ENCODE measurements at places on chromosomes 11 and 22.

DNA sequence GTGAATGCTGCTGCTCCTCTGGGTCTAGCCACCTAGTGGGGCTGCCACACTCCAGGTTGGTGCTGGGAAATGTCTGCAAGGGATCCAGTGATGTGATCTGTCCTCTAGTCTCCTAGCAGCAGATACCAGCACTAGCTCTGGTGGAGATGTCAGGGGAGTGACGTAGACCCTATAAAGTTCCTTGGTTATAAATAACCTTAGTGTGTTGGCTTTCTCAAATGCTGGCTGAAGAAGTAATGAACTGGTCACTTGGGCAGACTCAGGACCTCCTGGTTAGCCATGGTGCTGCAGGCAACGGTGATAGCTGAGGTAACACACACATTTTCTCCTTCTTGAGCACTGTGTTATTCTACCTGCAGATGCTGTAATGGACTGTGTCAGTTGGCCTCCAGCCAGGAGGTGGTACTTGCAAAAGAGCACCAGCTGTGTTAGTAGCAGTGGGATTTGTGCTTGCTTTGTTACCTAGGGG lies 35.5 kb downstream of the BBOX1 start:
- DNase-seq = no peak

DNA sequence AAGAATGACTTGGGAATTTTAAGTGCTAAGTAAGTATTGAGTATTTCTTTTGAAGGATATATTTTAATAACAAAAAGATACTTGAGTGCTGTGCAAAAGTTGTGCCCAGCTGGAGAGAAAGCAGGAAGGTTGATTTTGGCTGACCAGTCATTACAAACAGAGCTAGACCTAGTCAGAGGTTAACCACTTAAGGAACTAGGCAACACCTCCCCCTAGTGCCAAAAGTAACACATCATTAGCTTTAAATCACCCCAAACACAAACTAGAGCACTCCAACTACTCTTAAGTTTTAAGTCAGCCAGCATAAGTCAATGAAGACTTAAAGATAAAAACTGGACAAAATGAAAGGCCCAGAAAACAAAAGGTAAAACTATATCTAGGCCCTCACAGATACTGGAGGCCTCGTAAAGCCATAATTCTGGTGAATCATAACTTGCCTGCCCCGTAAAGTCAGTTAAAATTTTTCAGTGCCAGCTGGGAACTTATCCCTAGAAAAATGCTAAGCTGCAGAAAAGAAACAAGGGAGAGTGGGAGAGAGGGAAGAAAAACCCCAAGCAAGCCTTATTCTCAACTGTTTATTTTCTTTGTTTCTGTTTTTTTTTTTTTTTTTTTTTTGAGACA lies 4.6 kb downstream of the TMEM9B start:
- no peak for DNase-seq

DNA sequence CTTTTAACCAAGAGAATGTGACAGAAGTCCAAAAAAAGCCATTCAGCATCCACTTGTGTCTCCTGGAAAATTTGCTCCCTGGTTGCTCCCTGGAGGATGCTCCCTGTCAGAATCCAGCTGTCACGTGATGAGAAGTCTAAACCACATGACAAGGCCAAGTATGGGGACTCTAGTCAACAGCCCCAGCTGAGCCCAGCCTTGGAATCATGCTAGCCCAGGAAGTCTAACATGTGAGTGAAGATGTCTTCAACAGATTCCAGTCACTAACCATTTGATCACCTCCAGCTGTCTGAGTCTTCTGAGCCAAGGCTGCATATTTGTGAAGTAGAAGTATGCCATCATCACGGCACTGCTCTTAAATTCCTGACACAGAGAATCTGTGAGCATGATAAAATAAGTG lies 4.2 kb downstream of the OR56B4 start:
- no peak for DNase-seq

GRCh38 chr11:95563173-95563572 lies 226.4 kb downstream of the FAM76B start:
- DNase-seq = no peak

DNA sequence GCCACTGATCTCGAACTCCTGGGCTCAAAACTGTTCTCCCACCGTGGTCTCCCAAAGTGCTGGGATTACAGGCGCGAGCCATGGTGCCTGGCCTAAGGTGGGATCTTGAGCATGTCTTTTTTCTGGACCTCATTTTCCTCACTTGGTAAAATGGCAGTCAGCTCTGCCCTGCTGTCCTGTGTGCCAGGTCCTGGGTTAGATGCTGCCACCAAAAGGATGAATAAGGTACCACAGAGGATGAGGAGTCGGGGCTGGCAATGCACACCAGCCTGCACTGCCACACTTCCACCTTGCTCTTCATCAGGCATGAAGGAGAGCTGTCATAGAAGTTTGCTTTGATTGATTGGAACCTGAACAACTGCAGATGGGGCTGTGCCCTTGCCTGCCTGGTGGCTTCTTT lies 32.3 kb downstream of the ACO2 start:
- DNase-seq = no peak

- DNase-seq = no peak
Measured at GRCh38 chr22:34036931-34037330, 116.7 kb upstream of the LARGE1 start.

DNA sequence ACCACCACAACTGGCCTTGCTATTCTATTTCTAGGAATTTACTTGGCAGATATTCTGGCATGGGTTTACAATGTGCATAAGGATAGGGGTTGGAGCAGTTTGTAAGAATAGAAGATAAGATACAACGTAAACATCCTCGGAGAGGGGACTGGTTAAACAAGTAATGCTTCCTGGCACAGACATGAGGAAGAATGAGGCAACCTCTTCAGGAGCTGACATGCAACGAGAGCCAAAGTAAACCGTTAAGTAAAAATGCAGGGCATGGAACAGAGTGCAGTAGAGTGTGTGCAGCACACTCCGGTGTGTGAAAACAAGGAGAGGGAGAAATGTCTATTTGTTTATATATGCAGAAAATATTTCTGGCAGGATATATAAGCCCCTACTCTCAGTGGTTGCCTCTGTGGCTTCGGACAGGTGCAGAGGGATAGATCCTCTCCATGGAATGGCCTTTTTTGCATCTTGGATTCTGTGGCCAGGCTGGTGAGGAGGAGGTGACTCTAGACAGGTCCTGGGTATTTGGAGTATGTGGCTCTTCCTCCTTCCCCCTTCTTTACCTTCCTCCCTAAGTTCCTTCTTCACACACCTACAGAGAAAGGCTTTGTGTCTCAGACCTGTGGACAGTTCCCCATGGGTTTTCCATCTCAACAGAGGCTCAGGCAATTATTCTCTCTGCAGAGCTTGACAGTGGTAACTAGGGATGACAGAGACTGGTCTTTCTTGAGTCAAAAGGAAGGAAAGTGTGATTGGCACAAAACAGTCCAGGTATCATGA lies 2.5 kb downstream of the RAB36 start:
- DNase-seq = no peak

GRCh38 chr11:28146123-28146751 lies 38.0 kb downstream of the METTL15 start:
- no peak for DNase-seq

GRCh38 chr11:45385423-45385822 lies 99.3 kb upstream of the SYT13 start:
- no peak for DNase-seq

DNA sequence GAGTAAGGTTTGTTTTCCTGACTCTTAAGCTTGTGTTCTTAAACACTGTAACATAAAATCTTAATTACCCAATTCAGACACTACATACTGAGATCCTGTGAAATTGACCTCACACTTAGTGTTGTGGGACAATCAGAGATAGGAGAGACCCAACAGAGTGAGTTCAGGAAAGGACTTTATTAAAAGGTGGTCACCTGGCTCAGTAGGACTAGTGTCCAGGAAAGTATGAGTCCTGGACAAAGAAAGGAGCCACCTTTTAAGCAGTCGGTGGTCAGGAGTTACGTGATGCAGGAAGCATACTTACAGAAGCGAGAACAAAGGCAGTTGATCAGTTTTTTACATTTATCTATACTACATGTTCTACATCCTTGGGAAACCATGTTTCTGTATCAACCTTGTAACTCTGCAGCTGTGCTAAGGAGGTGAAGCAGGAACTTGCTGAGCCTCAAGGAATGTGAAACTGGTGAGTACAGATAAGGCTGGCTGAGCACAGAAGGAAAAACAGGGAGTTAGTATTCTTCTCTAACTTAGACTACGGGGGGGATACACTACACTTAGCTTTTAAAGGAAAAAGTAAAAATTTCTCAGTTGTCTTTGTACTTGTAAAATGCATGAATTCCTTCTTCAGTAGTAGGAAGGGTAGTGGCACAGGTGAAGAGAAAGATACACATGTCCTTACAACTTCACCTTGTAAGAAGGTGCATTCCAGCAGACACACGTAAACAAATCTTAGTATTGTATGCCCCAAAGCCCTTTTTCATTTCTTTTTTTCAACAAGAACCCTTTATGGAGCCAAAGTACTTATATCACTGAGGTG lies 15.1 kb downstream of the OR51E1 start:
- DNase-seq = no peak

DNA sequence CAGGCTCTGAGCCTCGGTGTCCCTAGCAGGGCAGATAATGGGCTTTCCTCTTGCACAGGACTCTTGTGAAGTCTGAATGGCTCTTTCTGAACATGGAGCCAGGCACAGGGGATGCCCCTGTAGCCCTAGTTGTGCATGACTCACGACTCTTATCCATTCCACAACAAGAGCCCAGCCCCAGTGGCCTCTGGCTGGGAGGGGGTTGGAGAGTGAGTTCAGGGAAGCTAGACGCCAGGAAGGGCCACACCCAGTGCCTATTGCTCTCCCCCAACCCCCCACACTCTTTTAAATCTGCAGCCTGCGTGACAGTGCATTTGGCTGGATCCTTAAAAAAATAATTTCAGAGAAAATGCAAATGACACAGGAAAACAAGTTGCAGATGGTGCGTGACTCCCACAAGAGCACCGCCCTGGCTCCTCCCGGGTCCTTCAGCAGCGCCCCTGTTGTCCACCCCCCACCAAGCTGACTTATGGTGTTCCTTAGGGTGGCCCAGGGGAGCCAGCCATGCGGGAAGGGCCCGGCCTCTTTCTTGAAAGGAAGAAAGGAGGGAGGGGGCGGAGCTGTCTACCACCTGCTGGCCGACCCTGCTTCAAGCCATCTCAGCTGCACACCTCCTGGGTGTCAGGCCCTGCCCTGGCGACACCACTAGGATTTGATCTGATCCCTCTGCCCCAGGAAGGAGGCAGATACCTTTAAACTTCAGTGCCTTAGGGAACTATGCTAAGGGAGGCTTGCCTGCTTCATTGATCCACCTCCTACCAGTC lies 74.7 kb downstream of the MN1 start:
- DNase-seq = no peak

GRCh38 chr22:42281284-42281683 lies 10.8 kb upstream of the TCF20 start:
- DNase-seq = no peak

- no peak for DNase-seq
Measured at GRCh38 chr22:35452351-35452781, 52.4 kb downstream of the MCM5 start.

- no peak for DNase-seq
Measured at GRCh38 chr22:36333644-36334043, 54.1 kb downstream of the MYH9 start.

- DNase-seq = no peak
Measured at GRCh38 chr11:11728386-11728785, 106.6 kb upstream of the GALNT18 start.

GRCh38 chr22:28674121-28674563 lies 5.5 kb downstream of the TTC28 start:
- DNase-seq = no peak

- DNase-seq = no peak
Measured at GRCh38 chr11:75334402-75334891, 17.0 kb downstream of the ARRB1 start.

DNA sequence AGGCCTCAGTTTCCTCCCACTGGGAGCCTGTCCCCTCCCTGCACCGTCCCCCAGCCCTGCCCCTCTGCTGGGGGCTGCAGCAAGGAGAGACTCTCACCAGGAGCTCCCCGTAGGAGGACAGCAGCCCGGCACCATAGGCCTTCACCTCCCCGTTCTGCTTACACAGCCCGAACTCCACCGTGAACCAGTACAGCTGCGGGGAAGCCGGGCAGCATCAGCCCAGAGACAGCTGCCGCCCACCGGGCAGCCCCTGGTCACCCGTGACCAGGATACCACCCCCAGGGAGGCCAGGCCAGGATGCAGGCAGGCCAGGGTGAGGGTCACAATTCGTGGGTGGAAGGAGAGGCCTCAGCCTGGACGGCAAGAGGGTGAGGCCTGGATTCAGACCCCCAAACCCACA lies 4.6 kb upstream of the INS start:
- DNase-seq = no peak

DNA sequence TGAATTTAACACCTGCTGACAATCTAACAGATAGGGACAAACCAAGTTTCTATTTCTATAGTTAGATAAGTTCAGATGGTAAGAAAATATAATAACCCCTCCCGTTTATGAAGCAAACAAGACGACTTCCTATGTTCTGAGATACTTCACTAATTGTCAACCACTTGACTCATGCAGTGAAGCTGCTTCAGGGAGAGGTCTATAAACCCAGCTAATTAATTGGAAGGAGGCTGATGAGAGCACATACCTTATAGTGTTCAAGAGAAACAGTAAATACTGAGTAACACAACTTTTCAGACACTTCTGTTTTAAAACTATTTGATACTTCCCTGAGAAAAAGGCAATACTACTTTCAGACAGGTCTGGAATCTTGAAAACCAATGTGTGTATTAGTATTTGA lies 229.4 kb upstream of the UBASH3B start:
- no peak for DNase-seq

- DNase-seq = no peak
Measured at GRCh38 chr11:74820763-74821162, 72.1 kb downstream of the RNF169 start.

DNA sequence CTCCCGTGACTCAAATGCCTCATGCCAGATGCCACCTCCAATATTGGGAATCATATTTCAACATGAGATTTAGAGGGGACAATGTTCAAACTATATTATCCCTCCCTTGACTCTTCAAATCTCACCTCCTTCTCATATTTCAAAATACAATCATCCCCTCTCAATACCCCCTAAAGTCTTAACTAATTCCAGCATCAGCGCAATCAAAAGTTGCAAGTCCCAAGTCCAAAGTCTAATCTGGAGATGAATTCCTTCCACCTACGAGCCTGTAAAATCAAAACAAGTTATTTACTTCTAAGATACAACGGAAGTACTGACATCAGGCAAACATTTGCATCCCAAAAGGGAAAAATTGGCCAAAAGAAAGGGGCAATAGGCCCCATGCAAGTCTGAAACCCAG lies 67.2 kb upstream of the SC5D start:
- no peak for DNase-seq

DNA sequence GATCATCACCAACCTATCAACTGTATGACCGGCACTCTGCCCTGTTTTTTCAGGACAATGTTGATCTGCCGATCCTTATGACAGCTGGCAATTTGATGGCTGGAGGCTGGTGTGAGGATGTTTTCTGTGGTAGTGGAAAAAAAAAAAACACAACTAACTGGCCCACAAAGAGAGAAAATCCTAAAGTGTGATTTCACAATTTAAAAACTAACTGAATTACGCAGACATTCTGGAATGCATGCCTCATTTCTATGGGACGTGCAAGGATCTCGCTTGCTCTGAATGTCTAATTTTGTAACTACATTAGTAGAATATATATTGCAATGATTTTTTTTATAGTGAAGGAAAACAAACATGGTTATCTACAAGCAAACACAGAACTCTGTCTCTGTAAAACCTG lies 590.5 kb downstream of the ETS1 start:
- no peak for DNase-seq

Data from NCI-H2107 (cell line).